Stimulated activated CD8-positive, alpha-beta memory T cell treated with anti-CD3 and anti-CD28 coated beads, Interleukin-15, amount 100 ng/mL, for 1 hour (primary cell): ENCODE measurements at places on chromosomes 12 and 14.

DNA sequence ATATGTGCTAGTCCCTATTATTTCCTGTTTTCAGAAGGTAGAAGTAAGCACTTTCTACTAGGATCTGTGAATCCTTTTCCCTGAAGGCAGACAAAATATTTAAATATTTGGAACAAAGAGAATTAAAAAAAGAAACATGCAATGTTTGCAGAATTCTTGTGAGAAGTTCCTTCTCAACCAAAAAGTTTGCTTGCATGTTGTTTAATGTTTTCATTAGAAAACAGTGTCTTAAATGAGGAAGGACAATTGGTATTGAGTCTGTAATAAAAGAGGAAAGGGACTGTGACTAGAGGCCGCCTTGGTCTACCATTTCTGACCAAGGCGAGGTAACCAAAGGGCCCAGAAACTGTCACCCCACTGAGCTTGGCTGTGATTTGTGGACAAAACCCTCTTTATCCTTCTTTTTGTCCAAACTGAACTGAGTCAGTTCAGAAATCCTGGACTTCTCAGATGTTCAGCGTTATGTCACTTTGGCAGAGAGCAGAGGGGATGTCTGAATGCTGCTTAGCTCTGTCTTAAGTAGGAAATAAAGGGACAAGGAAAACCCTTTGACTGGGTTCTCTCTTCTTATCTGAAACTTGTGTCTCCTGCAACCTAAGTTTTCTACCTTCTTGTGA is 129.8 kb upstream of the CPM start:
- DNase-seq, result no peak

- no peak for DNase-seq
Observed at GRCh38 chr12:128829861-128830504, 6.2 kb upstream of the SLC15A4 start.

DNA sequence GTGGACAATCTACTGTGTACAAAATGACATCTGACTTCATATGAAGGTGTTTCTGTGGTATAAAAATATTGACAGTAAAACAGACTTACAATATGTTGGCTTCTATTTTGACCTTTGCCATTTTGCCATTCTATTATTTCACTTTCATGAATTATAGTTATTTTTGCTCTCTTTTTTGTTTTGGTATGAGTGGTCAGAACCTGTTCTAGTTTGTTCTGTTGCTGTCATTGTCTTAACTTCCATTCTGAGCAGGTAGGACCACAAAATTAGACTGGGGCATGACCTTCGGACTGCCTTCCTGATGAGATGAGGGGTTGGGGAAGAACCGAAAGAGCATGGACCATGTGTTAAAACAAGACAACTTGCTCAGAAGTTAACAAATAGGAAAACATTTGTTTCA is 36.5 kb upstream of the IFNG-AS1 start:
- DNase-seq, result no peak

DNA sequence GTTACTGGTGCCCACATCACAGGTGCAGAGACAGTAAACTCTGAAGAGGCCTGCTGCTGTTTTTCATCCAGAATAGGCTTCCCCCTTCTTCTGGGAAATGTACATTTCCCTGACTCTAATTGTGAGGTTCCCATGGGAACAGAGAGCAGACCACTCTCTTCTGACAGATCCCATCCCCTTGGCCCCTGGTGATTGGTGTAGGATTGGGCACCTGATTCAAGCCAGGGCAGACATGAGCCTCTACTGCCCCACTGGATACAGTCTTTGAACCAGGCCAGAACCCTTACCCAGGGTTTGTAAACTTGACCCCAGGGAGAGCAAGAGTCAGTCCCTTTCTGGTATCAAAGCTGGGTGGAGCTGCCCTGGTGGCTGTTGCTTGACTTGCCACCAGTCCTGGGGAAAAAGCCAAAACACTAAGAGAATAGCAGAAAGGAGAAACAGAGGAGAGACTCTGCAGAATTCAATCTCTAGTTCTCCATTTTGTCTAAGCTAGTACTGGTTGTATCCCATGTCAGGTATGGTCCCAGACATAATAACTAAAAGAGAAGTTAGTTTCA is 14.8 kb upstream of the NFYB start:
- DNase-seq, result no peak

GRCh38 chr12:123888989-123889388 is 83.6 kb downstream of the CCDC92 start:
- no peak for DNase-seq

DNA sequence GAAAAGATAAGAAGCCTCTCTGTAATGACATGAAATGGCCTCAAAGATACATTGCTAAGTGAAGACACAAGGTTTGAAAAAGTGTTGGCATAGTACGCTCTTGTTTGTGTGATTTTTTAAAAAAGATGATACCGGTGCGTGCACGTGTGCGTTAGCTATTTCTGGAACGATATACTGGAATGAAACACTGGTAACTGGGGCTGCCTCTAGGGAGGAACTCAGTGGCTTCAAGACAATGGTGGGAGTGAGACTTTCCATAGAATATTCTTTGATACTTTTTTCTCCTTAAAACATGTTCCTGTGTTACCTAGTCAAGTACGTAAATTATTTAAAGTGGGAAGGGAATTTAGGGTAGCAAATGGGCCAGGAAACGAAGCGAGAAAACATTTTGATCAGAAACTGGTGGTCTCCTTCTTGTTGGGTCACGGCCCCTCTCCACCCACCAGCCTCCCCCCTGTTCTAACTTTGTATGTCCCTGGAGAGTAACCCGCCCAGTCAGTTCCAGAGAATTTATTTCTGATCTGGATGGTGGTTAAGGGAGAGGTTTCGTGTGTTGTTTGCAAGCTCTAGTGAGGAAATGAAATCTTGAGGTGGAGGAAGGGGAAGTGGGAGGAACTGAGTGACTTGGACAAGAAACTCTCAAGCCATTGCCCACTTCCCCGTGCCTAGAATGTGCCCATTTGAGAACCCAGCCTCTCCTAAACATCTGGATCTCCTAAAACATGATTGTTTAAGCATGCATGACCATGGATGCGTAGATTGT is 6.6 kb downstream of the FGF6 start:
- no peak for DNase-seq

GRCh38 chr12:12511895-12512711 is 50.6 kb downstream of the DUSP16 start:
- DNase-seq, result no peak

DNA sequence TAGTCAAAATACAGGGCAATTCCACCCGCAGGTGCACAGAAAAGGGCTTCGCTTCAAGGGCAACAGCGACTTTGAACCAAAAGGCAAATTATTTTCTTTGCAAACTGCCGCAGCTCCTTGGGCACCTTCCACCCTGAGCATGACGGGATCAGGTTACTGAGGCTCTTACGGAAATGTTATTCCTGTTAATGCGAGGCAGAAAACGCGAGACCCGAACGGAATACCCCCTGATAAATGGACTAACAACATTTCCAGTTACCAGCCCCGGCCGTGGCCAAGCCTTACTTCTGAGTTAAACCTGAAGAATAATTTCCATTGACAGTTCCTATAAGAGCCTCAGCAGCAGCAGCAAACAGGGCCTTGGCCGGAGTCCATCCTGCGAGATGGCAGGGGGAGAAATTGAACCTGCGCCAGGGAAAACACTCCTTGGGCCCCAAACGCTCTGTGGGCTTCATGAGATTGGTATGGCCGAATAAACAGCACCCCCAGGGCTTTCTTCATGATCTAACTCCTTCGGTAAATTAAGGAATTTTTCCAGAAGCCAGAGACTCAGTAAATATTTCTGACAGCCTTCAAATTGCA is 70.0 kb upstream of the DICER1 start:
- DNase-seq, result no peak

GRCh38 chr14:94773061-94773648 is 3.2 kb upstream of the GSC start:
- no peak for DNase-seq

- DNase-seq, result no peak
Observed at GRCh38 chr12:25689996-25690501, 137.0 kb upstream of the LMNTD1 start.

- DNase-seq, result no peak
Observed at GRCh38 chr12:126030573-126030972, 965.3 kb downstream of the AACS start.

- no peak for DNase-seq
Observed at GRCh38 chr14:70641548-70642302, at the start of gene TTC9. TSS of gene TTC9 (plus strand) at chr14:70641916. CDS start at chr14:70642130, 214 bp downstream.

GRCh38 chr14:50762931-50763300 is 68.0 kb downstream of the NIN start:
- DNase-seq, result no peak

GRCh38 chr14:81400852-81401251 is 728 bp upstream of the STON2 start:
- DNase-seq, result no peak

- DNase-seq, result no peak
Observed at GRCh38 chr14:71885301-71885700, 46.9 kb upstream of the RGS6 start.

DNA sequence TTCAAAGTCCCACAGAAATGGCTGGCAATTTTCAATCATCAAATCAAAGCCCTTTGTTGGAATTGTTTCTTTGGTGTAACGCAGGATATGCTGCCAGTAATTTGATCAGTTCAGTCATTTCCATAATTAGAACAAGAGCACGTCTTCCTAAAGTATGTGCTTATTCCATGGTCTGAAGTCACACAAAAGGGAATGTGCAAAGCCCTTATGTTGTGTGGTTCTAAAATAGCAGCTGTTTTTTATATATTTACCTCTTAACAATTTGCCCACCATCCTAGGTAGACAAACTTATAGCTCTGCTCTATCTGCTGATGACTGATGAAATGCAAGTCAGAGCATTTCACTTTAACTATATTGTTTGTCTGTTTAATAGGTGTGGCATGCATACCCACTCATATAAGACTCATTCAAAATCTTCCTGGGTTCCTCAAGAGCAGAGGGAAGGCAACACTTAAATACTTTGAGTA is 176.1 kb upstream of the SLC38A2 start:
- DNase-seq, result no peak

GRCh38 chr14:32256576-32256975 is 53.5 kb upstream of the RNU6-8 start:
- DNase-seq, result no peak

DNA sequence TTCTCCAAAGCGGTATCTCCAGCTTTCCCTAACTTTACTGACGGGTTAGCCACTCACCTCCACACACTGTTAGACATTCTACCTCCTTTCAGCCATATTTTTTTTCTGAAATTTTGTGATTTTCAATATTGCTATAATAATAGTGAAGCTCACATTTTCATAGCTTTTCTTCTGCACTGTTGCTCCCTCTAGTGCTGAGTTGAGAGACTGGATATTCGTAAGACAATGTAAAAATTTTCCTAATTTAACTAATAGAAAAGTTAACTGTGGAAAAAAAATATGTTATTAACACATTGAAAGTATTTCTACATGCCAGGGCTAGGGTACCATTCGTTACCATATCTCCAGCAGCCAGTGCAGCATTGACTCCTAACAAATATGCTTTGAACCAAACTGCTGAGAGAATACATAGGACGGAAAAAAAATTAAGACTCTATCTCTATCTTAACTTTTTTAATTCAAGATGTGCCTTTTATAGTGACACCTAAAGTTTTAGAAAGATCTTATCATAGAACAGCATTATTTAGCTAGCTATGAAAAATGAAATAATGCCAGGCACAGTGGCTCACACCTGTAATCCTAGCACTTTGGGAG is 48.7 kb upstream of the ABCC9 start:
- no peak for DNase-seq

GRCh38 chr12:26153421-26154154 is 28.8 kb upstream of the BHLHE41 start:
- no peak for DNase-seq

DNA sequence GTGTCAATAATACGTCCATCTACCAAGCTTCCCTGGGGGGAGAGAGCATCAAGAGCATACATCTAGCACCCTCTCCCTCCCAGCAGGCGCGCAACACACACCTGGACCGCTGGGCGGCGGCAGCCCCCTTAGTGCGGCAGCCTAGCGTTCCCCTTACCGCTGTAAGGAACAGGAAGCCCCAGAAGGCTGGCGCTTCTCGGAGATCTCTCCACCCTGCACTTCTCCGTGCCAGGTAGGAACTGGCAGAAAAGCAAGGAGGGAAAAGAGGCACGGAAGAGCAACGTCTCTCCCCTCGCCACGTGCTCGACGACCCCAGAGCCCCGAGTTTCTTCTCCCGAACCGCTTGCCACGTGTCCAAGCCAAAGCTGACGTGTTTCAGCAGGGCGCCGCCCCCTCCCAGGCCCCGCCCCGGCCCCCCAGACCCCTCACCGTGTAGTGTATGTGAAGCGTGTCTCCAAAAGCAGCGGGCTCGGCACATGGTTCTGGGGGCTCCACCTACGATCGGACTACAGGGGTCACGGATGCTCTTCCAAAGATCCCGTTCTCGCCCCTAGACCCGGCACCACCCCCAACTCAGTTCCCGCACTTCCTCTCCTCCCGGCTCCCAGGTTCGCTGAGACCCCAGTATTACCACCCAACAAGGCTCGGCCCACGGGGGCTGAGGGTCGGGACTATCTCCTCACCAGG is 532 bp downstream of the FKBP11 start:
- peak; percentile 67 for DNase-seq

GRCh38 chr12:122887819-122888212 is 8.1 kb downstream of the VPS37B start:
- no peak for DNase-seq

GRCh38 chr14:86462193-86462753 is 932.3 kb downstream of the FLRT2 start:
- no peak for DNase-seq

GRCh38 chr12:112836736-112837628 is 45.4 kb downstream of the RPH3A start:
- DNase-seq, result no peak

- no peak for DNase-seq
Observed at GRCh38 chr12:11171969-11172675, 1.1 kb downstream of the SMIM10L1 start.

GRCh38 chr14:46306267-46306666 is 345.3 kb downstream of the RPL10L start:
- no peak for DNase-seq

GRCh38 chr12:122084857-122085405 is 6.4 kb downstream of the MLXIP start:
- no peak for DNase-seq

DNA sequence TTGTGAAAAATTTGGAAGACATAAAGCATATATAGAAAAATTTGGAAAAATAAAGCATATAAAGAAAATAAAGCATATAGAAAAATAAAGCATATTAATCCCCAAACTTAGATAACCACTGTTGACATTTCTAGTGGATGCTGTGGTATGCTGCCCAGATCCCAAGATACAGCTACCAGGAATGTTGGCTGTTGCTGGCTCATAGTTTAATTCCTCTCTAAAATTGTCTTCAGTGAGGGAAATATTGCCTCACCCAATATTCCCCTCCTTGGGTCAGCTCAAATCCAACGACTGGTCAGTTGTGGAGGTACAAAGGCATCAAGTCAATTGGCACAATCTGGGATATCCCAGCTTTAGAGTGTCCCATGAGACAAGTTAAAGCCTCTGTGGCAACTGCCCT is 10.1 kb upstream of the KICS2 start:
- no peak for DNase-seq

- no peak for DNase-seq
Observed at GRCh38 chr14:99736603-99737371, 52.7 kb downstream of the CYP46A1 start.

GRCh38 chr14:59159169-59159568 is 29.3 kb upstream of the DAAM1 start:
- no peak for DNase-seq
